ENCODE measurements at places on chromosomes 5 and 9.

- no peak for DNase-seq
Measured at GRCh38 chr9:26301659-26302058, 590.9 kb downstream of the CAAP1 start.

DNA sequence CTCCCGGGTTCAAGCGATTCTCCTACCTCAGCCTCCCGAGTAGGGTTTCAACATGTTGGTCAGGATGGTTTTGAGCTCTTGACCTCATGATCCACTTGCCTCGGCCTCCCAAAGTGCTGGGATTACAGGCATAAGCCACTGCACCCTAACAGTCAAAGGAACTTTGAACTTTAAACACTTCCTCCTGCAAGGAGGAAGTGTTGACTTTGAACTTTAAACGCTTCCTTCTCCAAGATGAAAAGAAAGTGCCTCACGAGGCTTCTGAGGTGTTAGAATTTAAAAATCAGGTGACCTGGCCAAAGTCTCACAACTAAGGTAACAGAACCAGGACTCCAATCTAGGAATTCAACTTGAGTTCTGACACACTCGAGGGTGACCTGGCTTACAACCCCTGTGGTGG is 150.9 kb downstream of the BRINP1 start:
- no peak for DNase-seq

DNA sequence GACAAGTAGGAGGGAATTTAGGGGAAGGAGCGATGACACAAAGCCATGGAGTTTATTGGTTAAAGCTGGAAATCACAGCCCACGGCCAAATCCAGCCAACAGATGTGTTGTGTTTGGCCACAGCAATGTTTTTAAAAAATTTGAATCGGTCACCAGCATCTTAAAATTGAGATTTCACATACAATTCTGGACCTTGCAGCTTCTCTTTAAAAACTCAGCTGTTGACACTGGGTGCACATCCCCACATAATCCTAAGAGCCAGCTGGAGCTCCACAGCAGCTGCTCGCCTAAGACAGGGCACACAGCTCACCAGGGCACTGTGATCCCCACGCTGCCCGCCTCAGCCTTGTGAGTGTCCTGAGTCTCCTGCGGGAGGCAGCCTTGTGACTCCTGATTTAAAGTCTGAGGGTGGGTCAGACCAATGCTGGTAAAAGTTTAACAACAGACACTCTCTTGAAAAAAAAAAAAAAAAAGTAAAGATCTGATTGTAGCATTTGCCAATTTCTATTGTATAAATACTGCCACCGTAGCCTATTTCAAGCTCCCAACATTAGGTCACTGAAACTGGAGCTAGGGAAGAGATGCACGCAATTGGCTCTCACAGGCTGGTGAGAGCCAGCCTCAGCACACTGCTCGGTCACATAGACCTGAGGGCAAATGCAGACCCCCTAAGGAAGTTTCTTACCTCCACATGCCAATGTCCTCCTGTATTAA is 124.8 kb downstream of the HSD17B3 start:
- DNase-seq: no peak

DNA sequence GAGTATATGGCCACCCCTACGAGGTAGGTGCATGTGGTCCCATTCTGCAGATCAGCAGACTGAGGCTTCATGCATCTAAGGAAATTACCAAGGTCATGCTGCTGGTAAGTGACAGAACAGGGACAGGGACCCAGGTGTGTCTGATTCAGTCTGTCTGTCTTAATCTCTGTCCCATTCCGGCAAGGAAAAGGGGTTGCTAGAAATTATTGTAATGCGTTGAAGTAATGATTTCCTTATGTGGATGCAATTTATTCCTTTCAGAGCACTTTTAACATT is 76.8 kb downstream of the AMBP start:
- no peak for DNase-seq

Data from DND-41 (cell line).